ENCODE measurements at places on chromosomes 1 and 21.

DNA sequence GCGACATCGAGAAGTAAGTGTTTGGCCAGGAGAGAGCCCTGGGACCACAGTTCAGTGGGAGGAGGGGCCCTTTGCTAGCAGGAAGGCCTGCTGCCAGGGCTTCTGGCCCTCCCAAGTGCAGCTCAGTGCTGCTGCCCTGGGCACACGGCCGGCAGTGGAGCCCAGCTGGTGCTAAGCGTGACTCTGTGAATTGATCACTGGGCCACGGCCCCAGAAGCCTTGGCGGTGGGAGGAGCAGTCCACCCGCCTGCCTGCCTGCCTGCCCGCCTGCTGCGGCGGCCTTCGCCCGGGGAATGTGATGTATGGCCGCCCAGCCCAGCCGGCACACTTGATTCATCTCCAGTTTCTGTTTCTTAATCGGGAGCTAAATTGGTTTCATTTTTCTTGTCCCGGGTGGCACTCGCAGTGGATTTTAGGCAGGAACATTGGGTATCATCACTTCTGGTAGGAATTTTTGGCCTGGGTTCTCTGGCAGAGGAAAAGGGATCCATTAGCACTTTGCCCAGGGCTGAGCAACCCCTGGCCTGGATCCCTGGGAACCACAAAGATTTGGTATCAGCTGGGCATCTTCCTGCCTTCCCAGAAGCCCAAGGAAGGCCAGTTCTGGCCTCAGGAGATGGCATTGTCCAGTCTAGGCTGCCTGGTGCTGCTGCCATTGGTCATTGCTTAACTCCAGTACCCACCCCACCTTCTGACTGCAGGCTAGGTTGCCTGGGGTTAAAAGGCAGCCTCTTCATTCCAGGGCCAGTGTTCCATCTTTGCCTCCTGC is 28.6 kb downstream of the TMEM53 start:
- DNase-seq = no peak

GRCh38 chr1:152034324-152034653 is 2.5 kb downstream of the S100A11 start:
- DNase-seq = no peak

DNA sequence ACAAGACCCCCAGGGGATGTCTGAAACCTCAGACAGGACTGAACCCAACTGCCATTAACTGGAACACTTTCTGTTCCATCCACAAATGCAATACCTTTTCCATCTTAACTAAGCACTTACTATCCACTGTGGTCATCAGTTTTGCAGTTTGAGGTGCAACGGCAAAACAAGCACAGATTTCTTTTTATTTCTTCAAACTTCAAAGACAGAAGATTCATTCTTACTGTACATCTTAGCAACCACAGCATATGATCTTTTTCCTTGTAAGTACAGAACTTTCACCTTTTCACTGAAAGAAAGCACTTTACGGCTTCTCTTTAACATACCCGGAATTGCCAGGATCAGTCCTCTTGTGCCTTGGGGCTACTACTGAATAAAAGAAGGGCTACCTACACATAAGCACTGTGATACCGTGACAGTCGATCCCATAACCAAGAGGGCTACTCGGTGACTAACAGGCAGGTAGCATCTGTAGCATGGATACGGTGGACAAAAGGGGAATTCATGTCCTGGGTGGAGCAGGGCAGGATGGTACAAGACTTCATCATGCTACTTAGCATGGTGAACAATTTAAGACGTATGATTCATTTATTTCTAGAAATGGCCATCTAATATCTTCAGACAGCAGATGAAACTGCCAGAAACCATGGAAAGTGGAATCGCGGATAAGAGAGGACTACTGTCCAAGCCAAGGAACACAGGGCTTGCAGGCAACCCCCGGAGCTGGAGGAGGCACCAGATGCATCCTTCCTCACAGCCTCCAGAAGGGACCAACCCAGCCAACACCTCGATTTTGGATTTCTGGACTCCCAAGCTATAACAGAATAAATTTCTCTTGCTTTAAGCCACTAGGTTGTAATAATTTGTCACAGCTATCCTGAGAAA is 18.4 kb downstream of the ERG start:
- DNase-seq = no peak

DNA sequence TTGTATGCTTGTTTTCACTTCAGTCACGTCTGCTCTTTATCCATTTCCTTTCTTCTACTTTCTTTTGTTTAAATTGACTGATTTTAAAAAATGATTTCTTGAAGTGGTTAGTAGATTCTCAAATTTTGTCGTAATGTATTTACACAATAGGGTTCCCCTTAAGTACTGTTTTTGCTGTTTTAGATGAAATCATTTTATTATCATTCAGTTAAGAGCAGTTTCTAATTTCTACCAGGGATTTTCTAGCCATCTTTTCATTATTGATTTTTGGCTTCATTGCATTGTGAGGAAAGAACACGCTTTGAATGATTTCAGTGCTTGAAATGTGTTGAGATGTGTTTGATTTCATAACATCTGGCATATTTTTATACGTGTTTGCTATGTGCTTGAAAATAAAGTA is 27.0 kb downstream of the ST6GALNAC3 start:
- DNase-seq = no peak

- peak; percentile 15 for DNase-seq
These were observed 859 bp upstream of the ERMAP start for GRCh38 chr1:42815941-42816584.

GRCh38 chr1:156931211-156931952 is 10.9 kb downstream of the LRRC71 start:
- no peak for DNase-seq

DNA sequence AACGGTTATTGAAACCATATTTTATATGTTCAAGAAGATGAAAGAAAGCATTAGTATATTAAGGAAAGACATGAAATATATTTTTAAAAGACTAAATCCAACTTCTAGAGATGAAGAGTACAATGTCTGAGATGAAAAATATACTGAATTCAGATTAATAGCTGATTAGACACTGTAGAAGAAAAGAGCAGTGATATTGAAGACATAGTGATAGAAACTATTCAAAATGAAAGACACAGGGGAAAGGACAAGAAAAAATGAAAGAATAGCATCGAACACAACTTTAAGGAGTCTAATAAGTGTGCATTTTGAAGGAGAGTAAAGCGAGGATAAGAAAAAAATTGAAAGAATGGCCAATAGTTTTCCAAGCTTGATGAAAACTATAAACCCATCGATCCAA is 11.2 kb upstream of the IFNAR1 start:
- DNase-seq = no peak

GRCh38 chr1:94014635-94015488 is 105.6 kb upstream of the GCLM start:
- peak; percentile 34 for DNase-seq

DNA sequence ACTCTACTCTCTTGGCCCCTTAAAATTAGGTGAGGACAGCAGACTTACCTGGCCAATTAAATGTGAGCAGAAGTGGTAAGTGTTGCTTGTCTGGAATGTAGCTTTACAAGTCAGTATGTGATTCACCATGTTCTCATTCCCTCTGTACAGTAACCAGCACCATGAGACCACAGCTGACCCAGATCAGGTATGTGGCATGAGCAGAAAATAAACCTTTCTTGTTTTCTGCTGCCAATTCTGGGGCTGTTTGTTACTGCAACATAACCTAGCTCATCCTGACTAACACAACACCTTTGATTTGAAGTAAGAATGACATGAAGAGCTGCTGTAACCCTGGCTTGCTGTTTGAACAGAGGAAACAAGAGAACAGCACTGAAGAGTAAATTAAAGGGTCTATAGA is 24.9 kb downstream of the ITPKB start:
- DNase-seq = no peak

GRCh38 chr1:62796221-62796620 is 12.3 kb downstream of the ATG4C start:
- DNase-seq = no peak

- no peak for DNase-seq
These were observed 530.5 kb downstream of the KIF26B start for GRCh38 chr1:245685111-245685810.

DNA sequence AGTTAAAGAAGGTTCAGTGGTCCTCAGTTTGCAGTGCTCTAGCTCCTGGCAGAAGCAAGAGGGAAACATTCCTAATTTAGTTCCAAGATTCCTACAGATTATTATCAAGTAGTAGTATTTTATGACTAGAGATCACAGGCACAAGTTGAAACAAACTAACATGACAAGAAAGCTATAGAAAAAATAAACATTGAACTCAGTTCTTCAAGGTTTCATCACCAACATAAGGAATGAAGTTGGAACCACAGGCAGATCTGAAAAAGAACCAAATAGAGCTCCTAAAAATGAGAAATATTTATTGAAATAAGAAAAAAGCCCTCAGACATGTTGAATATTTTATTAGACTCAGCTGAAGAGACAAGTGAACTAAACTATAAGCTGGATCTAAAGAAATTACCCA is 40.6 kb downstream of the PDC start:
- no peak for DNase-seq

DNA sequence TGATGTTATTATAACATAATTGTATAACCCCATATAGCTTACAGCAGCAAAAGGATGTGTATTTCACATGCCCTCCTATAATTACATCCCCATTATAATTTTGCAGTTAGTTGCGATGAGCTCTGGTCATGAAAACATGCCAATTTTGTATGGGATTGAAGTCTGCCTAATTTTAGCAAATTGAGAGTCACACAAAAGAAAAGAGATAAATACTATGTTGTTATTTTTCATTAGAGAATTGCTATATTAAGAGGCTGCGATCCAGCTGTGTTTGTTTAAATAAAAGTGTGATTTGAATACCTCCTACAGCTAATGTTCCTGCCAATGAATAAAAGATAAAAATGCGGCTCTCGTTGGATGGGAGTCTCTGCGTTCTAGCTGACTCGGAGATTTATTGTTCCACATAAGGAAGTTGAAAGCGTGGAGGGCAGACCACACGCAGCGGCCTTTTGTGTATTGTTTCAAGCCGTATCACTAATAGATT is 461.0 kb upstream of the NFIA start:
- DNase-seq = no peak

DNA sequence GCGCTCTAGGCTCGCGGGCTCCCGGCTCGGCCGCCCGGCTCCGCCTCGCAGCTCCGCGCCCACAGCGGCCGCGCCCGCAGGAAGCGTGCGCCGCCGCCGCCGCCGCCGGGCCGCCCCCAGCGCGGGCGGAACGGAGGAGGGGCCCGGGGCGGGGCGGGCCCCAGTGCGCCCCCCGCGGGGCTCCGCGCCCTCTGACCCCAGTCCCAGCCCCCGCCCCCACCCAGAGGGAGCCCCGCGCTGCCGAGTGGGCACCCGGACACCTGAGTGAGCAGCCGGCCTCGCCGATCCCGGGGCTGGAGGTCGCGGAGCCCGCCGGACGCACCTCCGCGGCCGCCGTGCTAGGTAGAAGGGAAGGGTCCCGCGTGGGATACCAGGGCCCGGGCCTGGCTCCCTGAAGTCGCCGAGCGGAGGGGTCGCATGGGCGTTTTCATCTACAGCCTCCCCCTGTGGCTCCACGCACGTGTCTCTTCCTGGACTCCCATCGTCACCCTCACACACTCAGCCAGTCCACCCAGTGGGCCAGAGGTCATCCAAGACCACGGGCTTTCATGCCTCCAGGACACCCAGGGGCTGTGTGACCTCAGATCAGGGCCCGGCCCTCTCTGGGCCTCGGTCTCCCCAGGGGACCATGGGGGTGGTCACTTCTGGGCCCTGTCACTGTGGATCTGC is at the start of gene SDC3:
Gene SDC3 (minus strand): TSS at position 63 of the 669 bp plus-strand sequence. CDS start 172 bp downstream, outside the sequence.
- peak; percentile 54 for DNase-seq

DNA sequence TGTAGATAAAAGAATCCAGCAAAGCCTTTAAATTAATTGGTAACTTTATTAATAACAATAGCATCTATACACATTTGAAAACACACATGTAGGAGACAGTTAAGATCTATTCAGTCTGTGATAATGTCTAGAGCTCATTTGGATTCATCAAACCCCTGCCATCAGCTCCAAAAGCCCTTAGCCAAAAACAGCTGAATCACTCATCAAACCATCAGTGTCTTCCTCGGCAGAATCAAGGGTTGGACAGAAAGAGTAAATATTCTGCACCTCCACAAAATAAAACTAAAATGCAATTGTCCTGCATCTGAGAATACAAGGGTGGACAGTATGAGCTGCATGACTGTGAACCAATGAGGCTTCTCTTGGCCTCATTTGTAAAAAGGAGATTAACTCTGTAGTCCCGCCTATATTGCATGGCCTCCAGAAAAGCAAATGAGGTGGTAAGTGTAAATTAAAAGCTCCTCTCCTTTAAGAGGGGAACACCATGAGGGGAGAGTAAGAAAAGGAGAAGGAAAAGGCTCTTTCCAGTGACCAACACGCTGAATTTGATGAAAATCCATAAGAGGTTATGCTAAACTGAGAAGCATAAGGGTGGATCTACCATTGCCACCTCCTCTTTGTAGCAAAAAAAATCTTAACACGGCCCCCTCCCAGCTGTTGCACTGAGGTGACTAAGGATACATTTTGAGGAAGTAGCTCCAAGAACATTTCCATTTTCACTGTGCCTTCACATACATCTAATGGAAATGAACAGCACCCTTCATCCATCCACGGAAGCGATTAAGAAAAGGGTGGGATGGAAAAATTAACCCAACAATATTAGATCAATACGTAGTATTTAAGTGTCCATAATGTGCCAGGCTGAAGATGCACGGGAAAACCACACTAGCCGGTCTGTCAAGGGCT is 14.7 kb upstream of the BOLA1 start:
- no peak for DNase-seq

DNA sequence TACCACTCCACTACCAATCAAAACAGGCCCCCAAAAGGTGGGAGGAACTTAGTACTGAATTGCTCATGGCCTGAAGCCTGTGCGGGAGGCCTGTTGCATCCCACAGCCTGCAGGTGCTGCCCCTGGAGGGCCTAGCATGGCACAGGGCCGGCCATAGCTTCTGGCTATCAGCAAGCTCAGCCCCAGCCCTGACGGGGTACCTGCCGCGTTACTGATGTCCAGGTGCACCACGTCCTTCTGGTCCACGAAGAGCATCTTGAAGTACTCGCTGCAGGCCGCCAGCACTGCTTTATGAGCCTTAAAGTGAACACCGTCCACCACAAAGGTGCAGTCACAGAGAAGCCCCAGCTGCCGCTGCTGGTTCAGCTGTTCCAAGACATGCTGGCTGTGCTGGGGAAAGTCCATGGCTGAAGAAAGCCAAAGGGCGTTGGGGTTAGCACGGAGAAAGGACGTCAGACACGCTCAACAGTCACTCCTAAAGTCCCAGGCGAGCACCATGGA is 27.8 kb downstream of the ZBTB17 start:
- DNase-seq = no peak

GRCh38 chr1:201183209-201183608 is 7.4 kb upstream of the IGFN1 start:
- no peak for DNase-seq

GRCh38 chr1:158003406-158003800 is 10.0 kb downstream of the KIRREL1 start:
- no peak for DNase-seq

All from cardiac muscle cell (in vitro differentiated cells and primary cell).